ENCODE measurements at places on chromosomes 7 and 10.

DNA sequence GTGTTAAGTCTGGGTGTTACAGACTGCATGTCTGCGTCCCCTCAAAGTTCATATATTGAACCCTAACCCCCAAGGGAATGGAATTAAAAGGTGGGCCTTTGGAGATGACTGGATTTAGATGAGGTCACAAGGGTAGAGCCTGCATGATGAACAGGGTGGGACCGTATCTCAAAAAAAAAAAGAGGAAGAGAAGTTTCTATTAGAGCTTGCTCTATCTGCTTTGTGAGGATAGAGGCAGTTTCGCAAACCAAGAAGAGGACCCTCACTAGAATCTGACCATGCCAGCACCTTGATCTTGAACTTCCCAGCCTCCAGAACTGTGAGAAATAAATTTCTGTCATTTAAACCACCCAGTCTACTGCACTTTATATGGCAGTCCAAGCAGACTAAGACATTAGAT lies 1.4 kb downstream of the KIN start:
- H3K36me3 ChIP-seq = peaks cover 15% of the 10 kb centered on the region
- H3K27me3 ChIP-seq = no peaks in the 10 kb centered on the region

DNA sequence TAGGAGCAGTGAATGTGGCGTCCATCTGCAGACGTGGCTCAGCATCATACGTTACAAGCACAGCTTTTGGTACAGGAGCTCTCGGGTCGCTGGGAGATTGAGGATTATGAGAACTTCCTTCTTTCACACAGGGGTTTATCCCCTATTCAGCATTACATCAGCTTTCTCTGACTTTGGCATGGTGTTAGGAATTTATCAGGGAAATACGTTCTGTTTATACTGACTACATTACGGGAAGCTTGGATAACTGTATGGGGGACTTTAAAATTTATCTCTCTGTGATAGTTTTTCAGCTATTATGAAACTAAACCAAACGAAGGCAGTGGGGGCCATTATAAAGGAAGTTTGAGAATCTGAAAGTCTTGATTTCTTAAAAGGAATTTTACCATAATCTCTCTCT lies 110.1 kb upstream of the INSYN2A start:
- H3K4me3 ChIP-seq = no peak overlapping the region
- no peak overlapping the region for H3K27ac ChIP-seq
- no peaks in the 10 kb centered on the region for H3K27me3 ChIP-seq
- no peak for DNase-seq
- H3K36me3 ChIP-seq = no peaks in the 10 kb centered on the region
- no peaks in the 10 kb centered on the region for H3K4me1 ChIP-seq

DNA sequence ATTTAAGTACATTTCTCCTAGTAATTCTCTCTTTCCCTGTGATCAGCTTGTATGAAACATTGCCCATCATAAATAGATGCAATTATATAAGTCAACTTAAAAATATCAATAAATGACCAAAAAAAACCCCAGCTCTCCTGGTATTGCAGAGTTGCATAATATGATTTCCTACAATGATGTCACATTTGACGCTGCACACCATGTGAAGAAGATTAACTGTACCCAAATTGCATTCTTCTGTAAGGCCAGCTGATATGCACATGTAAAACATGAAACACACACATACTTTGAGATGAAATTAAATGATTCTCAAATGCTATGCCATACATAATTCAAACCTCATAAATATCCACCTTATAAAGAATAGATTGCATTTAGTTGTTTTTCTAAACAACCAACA lies 115.5 kb downstream of the AGMO start:
- no peaks in the 10 kb centered on the region for H3K36me3 ChIP-seq
- H3K27me3 ChIP-seq = no peaks in the 10 kb centered on the region
- no peak for DNase-seq
- H3K4me3 ChIP-seq = no peak overlapping the region

- H3K36me3 ChIP-seq = no peaks in the 10 kb centered on the region
- no peak overlapping the region for H3K4me3 ChIP-seq
- no peak for DNase-seq
- H3K27ac ChIP-seq = no peak overlapping the region
- H3K27me3 ChIP-seq = no peaks in the 10 kb centered on the region
Observed at GRCh38 chr10:34596351-34596750, 218.7 kb downstream of the PARD3 start.

DNA sequence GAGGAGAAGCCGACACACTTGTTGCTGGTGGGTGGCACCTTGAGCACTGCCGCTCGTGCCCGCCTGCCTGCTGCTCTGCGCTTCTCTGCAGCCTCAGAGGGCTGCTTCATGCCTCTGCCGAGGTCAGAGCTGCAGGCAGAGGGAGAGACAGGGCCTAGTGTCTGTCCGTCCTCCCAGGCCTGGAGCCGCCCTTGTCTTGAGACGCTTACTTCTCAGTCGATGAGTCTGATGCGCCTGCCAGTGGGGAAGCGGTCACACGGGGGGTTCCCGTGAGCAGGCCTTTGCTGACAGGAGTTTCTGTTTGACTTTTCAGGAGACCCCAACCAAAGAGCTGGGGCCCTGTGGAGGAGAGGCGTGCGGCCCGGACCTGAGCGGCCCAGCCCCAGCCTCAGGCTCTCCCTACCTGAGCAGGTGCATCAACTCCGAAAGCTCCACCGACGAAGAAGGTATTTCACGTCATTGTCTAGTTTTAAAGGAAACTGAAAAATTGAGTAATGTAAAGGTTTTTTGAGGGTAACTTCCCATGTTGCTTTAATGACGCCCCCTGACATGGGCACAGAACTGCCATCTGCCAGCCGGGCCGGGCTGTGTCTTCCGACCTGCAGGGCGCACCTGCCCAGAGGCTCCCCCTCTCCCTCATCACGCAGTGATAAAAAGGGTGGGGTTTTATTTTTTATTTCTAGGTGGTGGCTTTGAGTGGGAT lies 7.8 kb upstream of the BHLHA15 start:
- peaks cover 34% of the 10 kb centered on the region for H3K4me1 ChIP-seq
- no peak for DNase-seq
- H3K27ac ChIP-seq = no peak overlapping the region
- no peak overlapping the region for H3K4me3 ChIP-seq
- no peaks in the 10 kb centered on the region for H3K27me3 ChIP-seq
- H3K36me3 ChIP-seq = peaks cover 27% of the 10 kb centered on the region

- peak overlapping the region; percentile 81 for H3K4me3 ChIP-seq
- H3K27ac ChIP-seq = peak overlapping the region; percentile 100
- peak; percentile 95 for DNase-seq
- no peaks in the 10 kb centered on the region for H3K36me3 ChIP-seq
Observed at GRCh38 chr7:5425507-5426225, 2.0 kb upstream of the TNRC18 start.

- H3K36me3 ChIP-seq = no peaks in the 10 kb centered on the region
- DNase-seq = no peak
- peaks cover 4% of the 10 kb centered on the region for H3K27me3 ChIP-seq
- H3K4me1 ChIP-seq = no peaks in the 10 kb centered on the region
Observed at GRCh38 chr10:23493711-23494110, 54.8 kb downstream of the OTUD1 start.

DNA sequence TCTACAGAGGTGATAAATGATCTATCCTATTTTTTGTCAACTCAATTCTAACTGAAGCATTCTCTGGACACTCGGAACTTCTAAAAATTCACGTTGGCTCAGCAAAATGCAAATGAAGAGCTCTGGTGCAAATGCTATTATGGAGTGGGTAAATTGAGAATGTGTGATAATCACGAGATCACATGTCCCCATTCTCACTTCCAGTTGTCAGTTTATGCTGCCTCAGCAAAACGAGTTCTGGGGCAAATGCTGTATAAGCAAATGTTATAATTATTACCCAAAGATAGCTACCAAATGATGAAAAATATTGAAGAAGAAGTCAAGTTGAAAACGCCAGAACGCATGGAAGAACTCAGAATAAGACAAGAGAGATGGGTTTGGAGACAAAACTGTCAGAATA lies 29.4 kb downstream of the AKR1B1 start:
- DNase-seq = no peak
- no peaks in the 10 kb centered on the region for H3K36me3 ChIP-seq
- peaks cover 12% of the 10 kb centered on the region for H3K4me1 ChIP-seq
- no peak overlapping the region for H3K4me3 ChIP-seq

DNA sequence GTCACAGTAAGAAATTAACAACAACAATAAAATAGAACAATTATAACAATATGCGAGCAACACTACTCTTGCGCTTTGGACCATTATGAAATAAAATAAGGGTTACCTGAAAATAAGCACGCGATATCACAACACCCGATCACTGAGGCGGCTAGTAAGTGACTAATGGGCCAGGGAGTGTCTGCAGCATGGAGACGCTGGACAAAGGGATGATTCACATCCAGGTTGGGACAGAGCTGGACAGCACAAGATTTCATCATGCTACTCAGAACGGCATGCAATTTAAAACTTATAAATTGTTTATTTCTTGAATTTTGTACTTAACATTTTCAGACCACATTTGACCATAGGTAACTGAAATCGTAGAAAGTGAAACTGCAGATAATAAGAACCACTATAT lies 15.6 kb downstream of the HIBADH start:
- H3K27ac ChIP-seq = no peak overlapping the region
- no peaks in the 10 kb centered on the region for H3K27me3 ChIP-seq
- peaks cover 24% of the 10 kb centered on the region for H3K36me3 ChIP-seq
- H3K4me1 ChIP-seq = peaks cover 4% of the 10 kb centered on the region
- DNase-seq = no peak

DNA sequence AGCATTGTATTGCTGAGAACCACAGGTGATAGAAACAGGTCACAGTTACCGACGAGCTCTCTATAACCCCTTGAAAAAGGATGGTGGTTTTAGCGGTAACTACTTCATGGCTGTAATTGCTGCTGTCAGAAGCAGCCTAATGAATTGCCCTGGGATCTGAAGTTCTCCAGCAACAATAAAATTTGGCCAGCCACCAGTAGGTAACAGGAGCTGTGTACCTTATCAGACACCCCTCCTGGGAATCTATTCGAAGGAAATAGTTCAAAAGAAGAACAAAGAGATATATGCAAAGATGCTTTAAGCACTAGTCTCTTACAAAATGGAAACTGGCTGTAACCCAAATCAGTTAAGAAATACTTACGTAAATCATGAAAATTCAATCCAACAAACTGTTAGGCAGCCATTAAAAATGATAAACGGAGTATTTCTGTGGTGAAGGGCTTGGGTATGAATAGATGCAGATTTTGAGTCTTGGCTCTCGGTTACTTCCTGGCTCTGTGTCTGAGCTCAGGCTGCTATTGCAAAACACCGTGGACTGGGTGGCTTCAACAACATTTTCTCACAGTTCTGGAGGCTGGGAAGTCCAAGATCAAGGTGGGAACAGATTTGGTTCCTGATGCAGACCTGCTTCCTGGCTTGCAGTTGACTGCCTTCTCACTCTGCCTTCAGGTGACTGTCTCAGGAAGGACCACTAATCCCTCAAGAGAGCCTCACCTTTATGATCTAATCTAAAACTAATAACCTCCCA lies 1.6 kb downstream of the MSRB2 start:
- H3K36me3 ChIP-seq = no peaks in the 10 kb centered on the region
- peak; percentile 66 for DNase-seq
- H3K4me3 ChIP-seq = peak overlapping the region; percentile 54
- no peaks in the 10 kb centered on the region for H3K27me3 ChIP-seq
- H3K27ac ChIP-seq = peak overlapping the region; percentile 88

GRCh38 chr10:96701265-96701664 lies 19.0 kb downstream of the PIK3AP1 start:
- H3K27me3 ChIP-seq = no peaks in the 10 kb centered on the region
- no peaks in the 10 kb centered on the region for H3K36me3 ChIP-seq
- no peak for DNase-seq
- no peak overlapping the region for H3K4me3 ChIP-seq

- H3K4me1 ChIP-seq = no peaks in the 10 kb centered on the region
- no peaks in the 10 kb centered on the region for H3K36me3 ChIP-seq
- no peak overlapping the region for H3K27ac ChIP-seq
- DNase-seq = no peak
Observed at GRCh38 chr7:125857606-125858005, 928.0 kb upstream of the POT1 start.

GRCh38 chr10:30155401-30155800 lies 96.0 kb upstream of the JCAD start:
- H3K27me3 ChIP-seq = no peaks in the 10 kb centered on the region
- H3K27ac ChIP-seq = no peak overlapping the region
- no peaks in the 10 kb centered on the region for H3K4me1 ChIP-seq
- no peaks in the 10 kb centered on the region for H3K36me3 ChIP-seq
- H3K4me3 ChIP-seq = no peak overlapping the region

GRCh38 chr7:74514131-74514591 lies 60.5 kb downstream of the GTF2IRD1 start:
- H3K4me1 ChIP-seq = no peaks in the 10 kb centered on the region
- no peaks in the 10 kb centered on the region for H3K27me3 ChIP-seq
- no peak overlapping the region for H3K27ac ChIP-seq
- peaks cover 78% of the 10 kb centered on the region for H3K36me3 ChIP-seq
- peak; percentile 61 for DNase-seq
- H3K4me3 ChIP-seq = no peak overlapping the region

GRCh38 chr7:69129524-69129923 lies 468.8 kb upstream of the AUTS2 start:
- DNase-seq = no peak
- H3K27me3 ChIP-seq = no peaks in the 10 kb centered on the region
- H3K36me3 ChIP-seq = no peaks in the 10 kb centered on the region
- H3K4me3 ChIP-seq = no peak overlapping the region
- no peak overlapping the region for H3K27ac ChIP-seq
- no peaks in the 10 kb centered on the region for H3K4me1 ChIP-seq

DNA sequence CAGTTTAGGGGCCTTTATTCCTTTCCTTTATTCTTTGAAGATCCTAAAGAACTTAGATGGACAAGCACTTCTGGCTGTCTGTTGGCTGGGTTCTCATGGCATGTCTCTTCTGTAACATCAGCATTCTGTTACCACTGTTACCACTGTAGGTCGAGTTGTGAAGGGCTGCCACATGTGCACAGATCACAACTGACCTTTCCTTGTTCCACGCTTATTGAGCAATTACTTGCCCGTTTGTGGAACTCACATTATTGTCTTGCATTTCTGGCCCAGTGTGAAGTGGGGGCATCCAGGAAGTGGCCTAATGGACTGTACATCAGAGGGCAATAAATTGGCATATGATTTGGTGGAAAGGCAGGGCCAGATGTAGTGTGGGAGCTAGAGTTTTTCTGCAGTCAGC lies 23.7 kb downstream of the GBF1 start:
- no peak overlapping the region for H3K27ac ChIP-seq
- H3K4me1 ChIP-seq = peaks cover 60% of the 10 kb centered on the region
- peaks cover 10% of the 10 kb centered on the region for H3K36me3 ChIP-seq
- H3K27me3 ChIP-seq = no peaks in the 10 kb centered on the region

GRCh38 chr7:132207211-132207610 lies 369.1 kb downstream of the PLXNA4 start:
- peaks cover 4% of the 10 kb centered on the region for H3K36me3 ChIP-seq
- no peak for DNase-seq
- H3K27ac ChIP-seq = no peak overlapping the region
- H3K4me3 ChIP-seq = no peak overlapping the region
- H3K27me3 ChIP-seq = no peaks in the 10 kb centered on the region

GRCh38 chr10:14016931-14017333 lies 313.8 kb downstream of the FRMD4A start:
- H3K36me3 ChIP-seq = no peaks in the 10 kb centered on the region
- H3K4me1 ChIP-seq = no peaks in the 10 kb centered on the region
- no peak overlapping the region for H3K4me3 ChIP-seq
- no peak overlapping the region for H3K27ac ChIP-seq

GRCh38 chr10:63267414-63268148 lies 134.5 kb downstream of the NRBF2 start:
- peak overlapping the region; percentile 90 for H3K27ac ChIP-seq
- peaks cover 10% of the 10 kb centered on the region for H3K4me1 ChIP-seq
- H3K36me3 ChIP-seq = no peaks in the 10 kb centered on the region
- no peaks in the 10 kb centered on the region for H3K27me3 ChIP-seq
